ENCODE measurements at places on chromosomes 5 and 9.

DNA sequence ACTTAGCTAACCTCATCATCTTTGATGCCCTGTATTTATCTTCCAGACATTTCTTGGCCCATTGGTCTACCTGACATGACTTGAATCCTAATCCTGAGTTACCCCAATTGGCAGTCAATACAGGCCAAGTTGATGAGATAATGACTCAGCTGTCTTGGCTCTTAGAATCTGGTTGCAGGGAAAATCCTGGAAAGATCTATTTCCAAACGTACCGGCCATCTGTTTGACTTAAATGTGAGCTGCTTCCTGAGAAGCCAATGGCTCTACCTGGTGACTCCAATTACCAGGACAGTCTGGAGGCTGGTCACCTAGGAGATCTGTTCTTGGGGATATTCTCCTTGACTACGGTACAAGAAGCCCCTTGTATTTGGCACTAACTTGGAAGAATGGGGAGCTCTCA, 475.2 kb upstream of the BRINP1 start:
- no peak for DNase-seq

- DNase-seq: no peak
Measured at GRCh38 chr9:107562798-107563197, 73.2 kb upstream of the KLF4 start.

- DNase-seq: peak; percentile 3
Measured at GRCh38 chr5:14331386-14331781, 188.2 kb downstream of the TRIO start.

DNA sequence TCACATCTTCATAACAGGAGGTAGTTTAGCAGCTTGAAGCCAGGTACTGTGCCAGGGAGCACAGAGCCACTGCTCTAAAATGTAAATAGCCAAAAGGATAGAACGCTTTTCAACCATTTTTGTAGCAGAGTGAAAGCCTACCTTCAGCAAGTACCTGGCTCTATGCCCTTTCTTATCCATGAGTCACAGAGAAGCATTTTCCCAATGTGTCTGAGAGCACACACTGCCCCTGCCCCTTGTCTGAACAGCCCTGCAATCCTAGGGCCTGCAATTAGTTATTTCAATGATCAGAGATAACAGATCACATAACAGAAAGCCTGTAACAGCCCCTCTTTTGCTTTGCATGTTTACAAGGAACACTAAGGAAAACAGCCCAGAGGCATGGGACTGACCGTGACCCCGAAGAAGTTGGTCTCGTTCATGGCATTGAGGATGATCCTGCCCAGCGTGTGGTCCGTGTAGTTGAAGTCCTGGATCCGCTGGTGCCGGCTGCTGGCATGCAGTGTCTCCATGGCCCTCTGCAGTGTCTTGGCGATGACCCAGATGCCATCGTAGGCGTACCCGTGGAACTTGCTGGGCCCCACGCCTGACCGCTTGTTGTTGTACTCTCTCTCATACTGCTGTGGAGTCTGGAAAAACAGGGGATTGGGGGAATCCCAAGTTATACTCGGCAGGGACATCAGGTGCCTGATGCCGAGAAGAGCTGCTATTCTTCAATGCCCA, 198.3 kb upstream of the TBC1D2 start:
- no peak for DNase-seq

- peak; percentile 50 for DNase-seq
Measured at GRCh38 chr9:136784997-136785361, 6.2 kb upstream of the TMEM141 start.

DNA sequence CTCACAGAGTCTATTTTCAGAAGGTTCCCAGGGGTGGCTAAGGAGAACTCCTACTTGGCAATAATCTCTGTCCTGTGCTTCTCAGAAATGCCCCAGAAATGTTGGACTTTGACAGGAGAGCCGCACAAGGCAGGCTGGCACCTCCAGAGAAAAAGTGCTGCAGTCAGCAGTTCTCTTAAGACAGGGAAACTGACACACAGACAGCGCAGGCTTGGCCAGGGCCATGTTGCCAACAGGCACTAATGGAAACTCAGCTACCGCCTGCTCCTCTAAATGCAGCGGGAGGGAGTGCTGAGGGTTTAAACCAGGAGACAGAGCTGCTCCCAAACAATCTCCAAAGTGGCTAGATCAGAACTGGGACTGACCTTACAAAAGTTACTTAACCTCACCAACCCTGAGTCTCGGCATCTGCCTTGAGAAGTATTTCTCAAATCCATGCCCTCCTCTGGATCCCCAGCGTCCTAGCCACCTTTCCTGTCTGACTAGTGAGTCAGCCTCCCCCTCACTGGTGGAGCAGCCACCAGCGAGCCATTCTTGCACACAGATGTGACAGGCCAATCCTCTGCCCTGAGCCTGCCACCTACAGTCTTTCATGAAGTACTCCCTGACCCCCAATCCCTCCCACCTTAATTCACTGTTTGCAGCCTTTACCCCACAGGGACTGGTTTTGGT, 186.4 kb downstream of the CDK5RAP2 start:
- DNase-seq: no peak

DNA sequence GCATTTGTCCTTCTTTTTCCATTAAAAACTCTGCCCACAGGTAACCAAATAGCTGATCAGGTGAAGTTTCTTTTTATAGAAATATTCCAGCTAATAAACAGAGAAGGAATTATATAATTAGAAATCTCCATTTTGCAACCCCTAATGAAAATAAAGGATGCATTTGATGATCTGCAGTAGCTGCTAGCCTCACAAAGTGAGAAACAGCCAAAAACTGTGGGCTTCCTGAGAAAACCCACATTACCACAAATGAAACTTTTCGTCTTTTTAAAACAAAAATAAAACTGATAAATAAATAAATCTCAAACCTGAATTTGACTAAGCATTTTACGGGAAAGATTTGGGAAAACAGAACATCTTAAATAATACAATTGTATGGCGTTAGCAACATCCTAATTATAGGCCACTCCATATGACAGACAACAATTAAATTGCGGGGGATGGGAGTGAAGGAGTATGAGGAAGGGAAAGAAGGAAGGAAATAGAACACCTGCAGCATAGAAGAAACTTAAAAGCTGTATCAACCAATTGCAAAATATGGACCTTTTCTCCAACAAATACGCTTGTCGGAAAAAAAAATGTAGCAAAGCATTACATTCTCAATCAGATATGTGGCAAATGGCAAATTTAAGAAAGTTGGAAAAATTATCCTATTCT, 283.0 kb upstream of the ITGA1 start:
- no peak for DNase-seq

- DNase-seq: no peak
Measured at GRCh38 chr9:125985998-125986655, 239.0 kb downstream of the PBX3 start.

GRCh38 chr5:73902327-73903051, 276.5 kb downstream of the ARHGEF28 start:
- peak; percentile 47 for DNase-seq

DNA sequence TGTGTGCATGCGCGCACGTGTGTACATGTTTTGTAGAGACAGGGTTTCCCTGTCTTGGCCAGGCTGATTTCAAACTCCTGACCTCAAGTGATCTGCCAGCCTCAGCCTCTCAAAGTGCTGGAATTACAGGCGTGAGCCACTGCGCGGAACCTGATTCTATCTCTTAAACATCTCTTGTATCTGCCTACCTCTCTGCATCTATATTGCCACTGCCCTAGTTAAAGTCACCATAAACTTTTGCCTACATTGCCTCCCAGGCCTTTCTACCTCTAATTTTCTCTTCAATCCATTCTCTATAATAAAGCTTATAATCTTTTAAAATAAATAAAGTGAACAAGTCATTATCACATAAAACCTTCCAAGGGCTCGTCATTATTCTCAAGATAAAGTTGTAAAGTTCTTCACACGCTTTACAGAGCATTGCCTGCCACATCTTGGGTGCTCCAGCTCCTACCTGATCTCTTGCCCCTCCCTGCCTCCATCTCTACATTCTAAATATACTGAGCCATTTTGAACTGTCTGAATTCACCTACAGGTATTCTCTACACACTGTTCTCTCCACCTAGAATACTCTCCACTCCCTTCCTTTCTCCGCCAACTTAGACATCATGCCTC, 15.0 kb downstream of the TRPM6 start:
- no peak for DNase-seq

- peak; percentile 17 for DNase-seq
Measured at GRCh38 chr5:116084287-116084691, 536 bp upstream of the COMMD10 start.

DNA sequence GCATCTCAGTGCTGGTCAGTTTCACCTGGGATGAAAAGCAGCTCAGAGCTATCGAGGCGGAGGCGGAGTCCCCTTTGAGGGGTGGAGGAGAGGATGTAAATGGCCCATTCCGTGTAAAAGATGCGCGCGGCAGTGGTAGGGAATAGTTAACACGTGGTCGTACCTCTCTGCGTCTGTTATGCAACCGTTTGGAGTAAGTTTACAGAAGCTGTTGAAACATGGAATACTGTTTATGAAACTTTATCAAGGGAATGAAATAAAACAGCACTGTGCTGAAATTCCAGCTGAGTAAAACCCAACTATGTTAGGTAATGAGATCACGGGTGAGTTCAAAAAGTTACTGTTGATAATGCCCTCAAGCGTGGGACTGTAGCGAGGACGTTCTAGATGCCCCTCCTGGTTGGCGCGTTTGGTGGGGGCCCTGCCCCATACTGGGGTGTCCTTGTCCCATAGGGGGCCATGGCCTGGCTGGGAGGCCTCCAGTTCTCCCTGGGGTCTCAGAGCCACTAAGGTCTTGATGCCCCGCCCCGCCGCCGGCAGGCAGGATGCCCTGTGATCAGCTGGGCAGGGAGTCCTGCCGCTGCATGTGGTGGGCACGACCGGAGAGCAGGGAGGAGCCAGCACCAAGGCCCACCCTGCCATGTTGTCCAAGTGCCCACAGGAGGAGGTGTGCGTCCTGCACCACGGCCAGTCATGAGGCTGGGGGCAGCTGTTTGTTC, 90.9 kb downstream of the COL5A1 start:
- DNase-seq: no peak

DNA sequence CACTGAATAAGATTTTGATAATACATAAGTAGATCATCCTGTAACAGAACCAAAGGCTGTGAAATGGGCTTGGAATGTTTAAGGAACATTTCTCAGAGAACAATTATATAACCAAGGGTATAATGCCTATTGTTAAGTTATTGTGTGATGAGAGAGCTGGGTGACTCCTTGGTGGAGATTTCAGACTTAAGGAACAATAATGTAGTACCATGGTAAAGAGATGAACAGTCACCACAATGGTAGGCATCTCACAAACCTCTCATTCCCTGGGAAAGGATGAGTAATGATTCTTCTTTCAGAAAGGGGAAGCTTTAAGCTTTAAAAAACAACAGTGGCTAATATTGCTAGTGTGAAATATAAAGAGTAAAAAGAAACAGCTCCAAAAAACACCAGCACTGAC, 147.4 kb downstream of the TRIM36 start:
- no peak for DNase-seq

DNA sequence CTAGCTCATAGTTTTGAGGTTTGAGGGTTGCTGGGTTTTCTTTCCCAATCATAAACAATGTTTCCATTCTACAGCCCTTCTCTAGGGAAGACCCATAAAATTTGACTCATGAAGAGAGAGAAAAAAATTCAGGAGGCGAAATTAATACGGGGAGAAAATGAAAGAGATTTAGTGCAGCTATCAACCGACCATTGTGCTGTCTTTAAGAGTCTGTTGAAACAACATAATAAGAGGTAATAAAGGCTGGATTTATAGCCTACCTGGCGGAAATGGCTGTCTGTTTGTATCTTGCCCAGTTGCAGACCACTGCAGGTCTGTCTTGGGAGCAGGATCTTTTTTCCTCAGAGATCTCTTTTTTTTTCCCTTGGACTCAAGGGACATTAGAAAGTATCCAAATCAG, 66.9 kb downstream of the TLR4 start:
- DNase-seq: no peak

GRCh38 chr5:88662846-88663245, 220.1 kb downstream of the MEF2C start:
- DNase-seq: no peak

GRCh38 chr5:152978141-152978835, 512.2 kb upstream of the GRIA1 start:
- no peak for DNase-seq

DNA sequence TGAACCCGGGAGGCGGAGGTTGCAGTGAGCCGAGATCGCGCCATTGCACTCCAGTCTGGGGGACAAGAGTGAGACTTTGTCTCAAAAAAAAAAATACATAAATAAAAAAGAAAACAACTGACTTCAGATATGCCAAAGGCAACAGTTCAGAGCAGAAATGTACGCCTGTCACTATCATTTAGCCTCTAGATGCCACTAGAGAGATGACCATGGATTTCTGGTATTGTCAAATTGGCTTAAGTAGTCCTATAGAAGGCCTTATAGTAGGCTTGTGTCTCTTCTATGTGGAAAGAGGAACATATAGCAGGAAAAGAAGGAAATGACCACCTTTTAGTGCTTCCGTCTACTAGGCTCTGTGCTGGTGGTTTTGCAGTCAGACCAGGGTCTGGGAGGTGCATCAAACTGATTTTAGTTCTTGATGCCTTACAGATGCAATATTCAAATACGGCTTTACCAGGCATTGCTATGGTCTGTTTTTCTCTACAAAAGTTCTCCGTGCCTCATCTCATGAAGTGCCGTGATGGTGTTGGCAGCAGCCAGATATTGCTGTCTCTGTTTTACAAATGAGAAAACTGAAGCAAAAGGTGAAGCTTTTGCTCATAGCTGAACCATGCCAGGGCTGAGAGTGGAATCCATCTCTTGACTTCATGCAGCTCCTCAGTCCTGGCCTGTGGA, 17.2 kb downstream of the AGXT2 start:
- no peak for DNase-seq

DNA sequence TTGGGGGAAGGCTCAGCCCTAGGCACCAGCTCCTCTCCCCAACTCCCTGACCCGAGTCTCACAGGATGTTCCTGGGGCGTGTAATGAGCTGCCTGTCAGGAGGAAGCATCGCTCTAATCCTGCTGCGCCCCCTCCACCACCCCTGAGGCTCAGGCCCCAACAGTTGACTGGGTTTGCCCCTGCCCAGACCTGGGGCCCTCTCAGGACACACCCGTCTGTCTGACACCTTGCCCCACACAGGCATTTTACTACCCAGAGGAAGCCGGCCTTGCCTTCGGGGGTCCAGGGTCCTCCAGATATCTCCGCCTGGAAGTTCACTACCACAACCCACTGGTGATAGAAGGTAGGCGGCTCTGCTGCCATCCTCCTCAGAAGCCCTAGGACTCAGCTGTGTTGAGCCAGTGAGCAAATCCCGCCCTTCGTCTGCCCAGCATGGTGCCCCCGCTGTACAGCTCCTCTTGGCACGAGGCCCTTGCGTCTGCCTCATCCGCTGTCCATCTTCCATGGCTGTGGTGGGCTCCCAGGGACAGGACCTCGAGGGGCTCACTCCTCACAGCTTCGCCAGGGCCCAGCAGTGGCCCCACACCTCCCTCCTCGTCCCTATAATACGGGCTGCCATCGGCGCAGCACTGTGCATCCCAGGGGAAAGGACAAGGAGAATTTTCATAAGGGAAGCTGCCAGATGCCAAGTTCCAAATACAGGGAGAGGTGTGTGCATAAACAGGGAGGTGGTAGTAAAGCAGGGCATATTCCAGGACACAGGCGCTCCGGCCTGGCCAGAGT, 8.0 kb downstream of the DBH start:
- no peak for DNase-seq

- DNase-seq: no peak
Measured at GRCh38 chr9:124928116-124928515, 12.8 kb downstream of the GOLGA1 start.

Measured in CD4-positive, alpha-beta T cell treated with Interleukin-15 for 4 hours (primary cell).